Naive B cell (primary cell): ENCODE measurements at places on chromosomes 12 and 14.

DNA sequence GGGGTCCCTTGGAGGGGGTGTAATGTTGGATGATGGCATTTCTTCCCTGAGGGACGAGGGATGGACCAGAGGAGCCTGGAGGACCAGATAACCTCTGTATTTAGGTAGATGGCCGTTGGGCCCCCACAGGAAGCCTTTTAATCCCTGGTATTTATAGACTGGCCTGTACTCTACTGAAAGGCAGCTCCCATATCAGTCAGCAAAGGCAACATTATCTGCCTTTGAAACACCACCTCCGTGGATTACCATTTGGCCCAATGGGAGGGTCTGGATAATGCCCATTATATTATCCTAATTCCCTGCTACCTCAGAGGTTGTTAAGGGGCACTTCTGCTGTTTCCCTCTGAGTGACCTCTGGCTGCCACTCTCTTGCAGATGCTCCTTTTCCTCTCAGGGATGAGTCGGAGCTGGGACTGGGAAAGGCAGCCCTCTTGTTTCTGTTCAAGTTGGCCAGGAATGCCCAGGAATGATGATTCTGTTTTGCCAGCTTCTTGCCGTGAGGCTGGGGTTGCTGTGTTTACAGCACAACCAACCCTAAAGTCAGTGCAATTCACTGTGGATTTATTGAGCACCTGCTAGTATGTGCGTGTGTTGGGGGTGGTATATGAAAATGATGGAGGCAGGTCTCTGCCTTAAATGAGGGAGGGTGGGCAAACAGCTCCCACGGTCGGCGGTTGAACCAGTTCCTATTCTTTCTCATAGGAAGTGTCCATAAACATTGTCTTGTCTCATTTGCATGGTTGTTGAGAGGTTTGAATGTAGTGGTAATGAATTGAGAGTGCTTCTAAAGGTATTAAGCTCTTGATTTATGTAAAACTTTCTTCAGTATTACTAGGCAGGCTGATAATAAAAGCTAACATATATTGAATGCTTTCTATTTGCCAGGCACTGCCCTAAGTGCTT lies 18.1 kb downstream of the SUSD6 start:
- DNase-seq, result no peak

DNA sequence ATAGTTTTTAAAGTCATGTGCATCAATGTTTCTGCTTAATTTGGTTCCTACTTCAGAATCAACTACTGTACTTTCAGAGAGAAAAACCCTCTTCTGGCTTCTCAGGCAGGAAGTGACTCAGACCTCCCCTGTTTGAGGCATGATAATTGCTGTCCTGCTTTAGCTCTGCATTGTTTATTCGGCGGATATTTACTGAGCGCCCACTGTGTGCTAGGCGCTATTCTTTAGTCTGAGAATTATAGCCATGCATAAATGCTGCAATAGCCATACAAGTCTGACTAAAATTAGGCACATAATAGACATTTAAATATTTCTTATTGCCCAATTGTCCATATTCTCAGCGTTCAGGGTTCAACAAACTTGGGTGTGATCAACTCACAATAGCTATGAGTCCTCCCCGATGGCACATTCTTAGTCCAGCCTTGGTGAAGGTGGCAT lies 6.1 kb upstream of the AMIGO2 start:
- DNase-seq, result no peak

GRCh38 chr12:113422886-113423669 lies 898 bp downstream of the SDSL start:
- DNase-seq, result no peak

GRCh38 chr12:71041476-71041875 lies 116.3 kb downstream of the TSPAN8 start:
- no peak for DNase-seq

- no peak for DNase-seq
Observed at GRCh38 chr12:1287446-1287975, 296.5 kb downstream of the ERC1 start.

DNA sequence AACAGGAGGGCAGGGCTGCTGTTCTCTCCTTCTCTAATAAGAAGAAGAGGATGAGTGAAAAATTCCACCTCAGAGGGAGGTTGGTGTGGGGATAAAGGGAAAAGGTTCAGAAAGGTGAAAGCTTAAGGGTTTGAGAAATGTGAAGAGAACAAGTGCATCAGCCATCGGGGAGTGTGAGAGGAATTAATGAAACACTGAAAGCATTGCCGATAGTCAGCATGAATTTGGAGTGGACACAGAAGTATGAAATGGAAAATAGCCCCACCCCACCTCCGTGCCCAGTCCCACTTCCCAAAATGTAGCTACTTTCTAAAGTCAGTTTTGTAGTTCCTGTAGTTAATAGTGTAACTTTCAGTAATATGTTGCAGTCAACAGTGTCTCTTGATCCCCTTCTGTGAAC lies 33.4 kb downstream of the DIP2B start:
- no peak for DNase-seq

DNA sequence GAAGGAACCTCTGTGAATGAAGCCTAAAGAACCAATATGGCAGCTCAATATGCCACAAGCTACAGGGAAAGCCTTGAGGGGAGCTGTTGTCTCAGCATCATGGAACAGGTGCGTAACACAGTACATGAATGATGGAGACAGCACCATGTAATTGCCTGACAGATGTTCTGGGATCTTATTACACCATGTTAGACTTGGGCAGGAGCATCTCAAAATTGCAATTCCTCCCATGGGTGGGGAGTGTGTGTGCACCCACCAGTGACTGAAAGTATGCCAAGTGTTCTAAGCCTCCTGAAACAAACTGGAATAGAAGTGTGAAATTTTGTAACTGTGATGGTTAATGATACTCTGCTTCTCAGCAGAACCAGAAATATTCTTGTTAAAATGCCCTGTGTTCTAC lies 151.0 kb upstream of the SRRM4 start:
- no peak for DNase-seq

DNA sequence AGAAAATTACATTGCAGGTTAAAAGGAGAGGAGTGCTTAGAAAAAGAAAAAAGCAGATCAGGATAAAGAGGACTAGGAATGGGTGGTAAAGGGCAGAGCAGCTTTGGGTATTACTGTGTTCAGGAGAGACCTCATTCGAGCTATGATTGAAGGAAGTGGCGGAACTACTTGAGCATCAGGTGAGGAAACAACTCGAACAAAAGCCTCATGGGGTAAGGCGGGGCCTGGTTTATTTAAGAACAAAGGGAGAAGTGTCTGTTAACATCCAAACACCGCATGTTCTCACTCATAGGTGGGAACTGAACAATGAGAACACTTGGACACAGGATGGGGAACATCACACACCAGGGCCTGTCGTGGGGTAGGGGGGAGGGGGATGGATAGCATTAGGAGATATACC lies 444.6 kb upstream of the CCDC196 start:
- no peak for DNase-seq

- DNase-seq, result peak; percentile 9
Observed at GRCh38 chr14:94079891-94080620, 946 bp downstream of the DDX24 start.

DNA sequence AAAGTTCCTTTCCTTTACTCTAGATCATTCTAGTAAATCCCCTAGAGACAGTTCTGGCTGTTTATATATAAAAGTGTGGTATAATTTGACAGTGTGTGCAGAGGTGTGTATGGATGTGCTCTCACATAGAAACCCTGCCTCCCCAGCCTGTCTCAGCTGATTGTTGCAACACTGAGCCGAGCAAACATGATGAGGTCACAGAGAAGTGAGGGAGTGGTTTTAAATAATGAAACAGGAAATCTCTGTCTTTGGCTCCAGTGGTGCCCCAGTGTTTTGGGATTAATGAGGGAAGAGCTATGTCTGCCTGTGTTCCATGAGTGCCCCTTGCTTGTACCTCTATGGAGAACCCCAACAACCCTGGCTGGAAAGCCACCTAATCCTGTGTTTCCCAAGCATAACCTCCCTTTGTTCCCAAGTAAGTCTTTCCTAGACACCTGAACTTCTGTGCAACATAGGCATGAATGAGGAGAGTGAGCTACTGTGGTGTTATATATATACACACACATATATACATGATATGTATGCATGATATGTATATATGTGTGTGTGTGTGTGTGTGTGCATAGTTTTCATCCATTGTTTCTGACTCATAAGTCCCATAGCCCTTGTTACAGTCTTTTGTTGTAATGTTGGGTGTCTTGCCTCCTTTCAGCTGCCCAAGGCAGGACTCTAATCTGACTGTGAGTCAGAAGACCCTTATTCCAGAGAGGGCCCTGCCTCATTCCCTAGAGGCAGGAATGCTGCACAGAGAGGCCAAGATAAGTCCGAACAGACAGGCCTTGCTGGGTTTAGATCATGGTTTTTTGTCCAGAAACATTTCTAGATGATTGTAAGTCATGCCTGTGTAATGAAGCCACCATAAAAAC lies 18.0 kb downstream of the TRAF3 start:
- DNase-seq, result peak; percentile 45

GRCh38 chr14:68978172-68978911 lies 760 bp downstream of the ACTN1 start:
- DNase-seq, result peak; percentile 5

DNA sequence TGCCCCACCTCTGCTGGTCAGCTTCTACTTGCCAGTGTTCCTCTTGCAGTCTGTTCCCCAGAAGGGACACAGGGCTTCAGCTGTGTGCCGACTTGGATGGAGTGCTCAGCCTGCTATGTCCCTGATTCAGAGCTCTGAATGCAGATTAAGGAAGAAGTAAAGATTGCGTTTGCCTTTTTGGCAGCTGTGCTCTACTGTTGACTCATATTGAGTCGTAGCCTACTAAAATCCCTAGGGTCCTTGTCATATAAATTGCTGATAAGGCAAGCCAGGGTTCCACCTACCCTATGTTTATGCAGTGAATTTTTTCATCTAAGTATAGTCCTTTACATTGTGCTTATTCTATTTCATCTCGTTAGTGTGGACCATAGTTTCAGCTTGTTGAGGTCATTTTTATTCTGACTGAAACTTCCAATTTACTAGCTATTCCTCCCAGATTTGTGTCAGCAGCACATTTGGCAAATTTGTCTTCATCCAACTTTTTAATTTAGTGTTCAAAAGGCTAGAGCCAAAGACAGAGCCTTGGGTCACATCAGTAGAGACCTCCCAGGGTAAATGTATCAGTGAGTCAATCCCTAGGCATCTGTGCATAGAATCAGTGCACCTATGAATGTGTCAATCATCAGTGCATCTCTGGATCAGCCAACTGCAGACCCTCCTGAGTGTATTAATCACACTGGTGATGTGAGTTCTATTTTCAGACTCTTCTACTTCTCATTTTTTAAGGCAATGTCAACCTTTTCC lies 31.9 kb downstream of the CACNA1C start:
- DNase-seq, result no peak

DNA sequence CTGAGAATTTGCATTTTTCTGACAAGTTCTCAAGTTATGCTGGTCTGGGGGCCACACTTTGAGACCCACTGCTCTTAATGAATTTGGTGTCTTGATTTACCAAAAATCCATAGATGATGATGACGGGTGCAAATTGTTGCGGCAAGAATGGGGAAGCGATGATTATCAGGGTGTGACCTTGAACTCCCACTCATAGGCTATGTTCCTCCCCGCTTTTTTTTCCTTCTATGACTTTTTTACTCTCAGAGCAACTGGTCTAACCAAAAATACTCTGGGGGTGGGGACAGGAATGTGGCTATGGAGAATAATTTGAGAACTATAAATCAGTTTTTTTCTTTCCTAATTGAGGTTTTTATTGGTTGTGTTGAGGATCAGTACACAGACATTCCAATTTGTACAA lies 83.6 kb downstream of the PPFIBP1 start:
- no peak for DNase-seq

DNA sequence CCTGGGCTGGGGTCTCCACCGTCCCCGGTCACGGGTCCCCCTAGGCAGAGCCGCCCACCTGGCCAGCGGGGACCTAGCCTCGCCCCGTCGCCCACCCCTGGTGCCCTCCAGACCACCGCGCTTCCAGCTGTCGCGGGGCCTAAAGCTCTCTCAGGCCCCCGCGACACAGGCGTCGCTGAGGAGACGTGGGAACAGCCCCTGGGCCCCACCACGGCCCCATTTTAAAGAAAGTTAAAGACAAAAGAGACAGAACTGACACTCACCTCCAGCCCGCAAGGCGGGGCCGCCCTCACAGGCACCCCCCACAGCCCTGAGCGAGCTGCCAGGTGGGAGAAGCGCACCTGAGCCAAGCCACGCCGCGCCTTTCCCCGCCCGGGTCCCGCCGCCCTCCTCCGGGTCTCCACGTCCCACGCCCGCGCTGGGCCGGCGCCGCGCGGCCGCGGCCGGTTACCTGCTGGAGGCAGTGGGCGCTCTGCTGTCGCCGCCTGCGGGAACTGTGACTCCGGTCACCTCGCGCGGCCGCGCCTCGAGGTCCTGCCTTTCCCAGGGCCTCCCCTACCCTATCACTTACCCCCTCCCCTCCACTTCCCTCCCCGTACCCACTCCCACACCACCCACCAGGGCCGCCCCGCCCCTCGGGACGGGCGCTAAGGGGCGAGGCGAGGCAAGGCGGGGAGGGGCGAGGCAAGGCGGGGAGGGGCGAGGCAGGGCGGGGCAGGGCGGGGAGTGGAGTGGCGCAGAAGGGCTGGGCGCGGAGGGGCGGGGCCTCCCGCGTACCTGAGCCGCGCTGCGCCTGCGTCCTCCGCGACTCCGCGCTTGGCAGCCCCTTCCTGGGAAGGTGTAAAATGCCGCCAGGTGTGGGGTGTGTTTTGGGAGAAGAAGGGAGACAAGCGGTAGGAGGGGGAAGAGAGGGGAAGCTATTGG lies 31.2 kb downstream of the TC2N start:
- DNase-seq, result peak; percentile 56

GRCh38 chr14:83827383-83827782 lies 1702.6 kb upstream of the FLRT2 start:
- no peak for DNase-seq

DNA sequence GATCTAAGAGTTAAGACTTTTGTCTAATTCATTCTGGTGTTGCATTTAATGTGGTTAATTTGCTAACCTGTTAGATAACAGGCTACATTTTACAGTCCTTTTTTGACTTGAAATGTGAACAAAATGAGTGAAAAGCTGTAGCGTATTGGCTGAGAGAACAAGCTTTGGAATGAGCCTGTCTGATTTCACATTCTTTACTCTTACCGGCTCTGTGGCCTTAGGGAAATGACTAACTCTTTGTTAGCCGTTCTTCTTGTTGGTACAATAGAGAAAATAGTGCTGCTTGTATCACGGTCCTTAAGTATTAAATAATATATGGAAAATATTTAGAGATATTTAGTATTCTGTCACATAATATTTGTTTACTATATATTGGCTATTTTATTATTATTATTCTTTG lies 1.9 kb downstream of the MNAT1 start:
- no peak for DNase-seq

- no peak for DNase-seq
Observed at GRCh38 chr12:111971800-111972199, 41.2 kb downstream of the TMEM116 start.

DNA sequence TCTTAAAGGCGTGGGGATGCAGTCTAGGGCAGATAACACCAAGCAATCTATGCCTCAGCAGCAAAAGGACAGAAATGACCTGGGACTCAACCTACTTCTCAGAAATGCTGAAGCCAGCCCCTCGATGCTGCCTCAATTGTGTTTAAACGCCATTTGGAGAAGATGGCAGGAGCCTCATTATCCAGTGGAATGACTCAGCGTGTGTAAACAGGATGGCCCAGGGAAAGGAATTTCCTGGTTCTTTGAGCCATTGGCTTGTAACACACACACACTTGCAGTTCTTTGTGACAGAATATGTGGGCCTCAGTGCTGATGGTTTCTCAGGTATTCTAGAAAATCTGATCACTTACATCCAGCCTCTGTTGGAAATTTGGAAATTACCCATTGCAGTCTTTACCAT lies 154.3 kb downstream of the NTF3 start:
- no peak for DNase-seq

GRCh38 chr12:100801320-100801719 lies 6.7 kb downstream of the ANO4 start:
- DNase-seq, result no peak
